ENCODE measurements at places on chromosomes 13 and 19.

DNA sequence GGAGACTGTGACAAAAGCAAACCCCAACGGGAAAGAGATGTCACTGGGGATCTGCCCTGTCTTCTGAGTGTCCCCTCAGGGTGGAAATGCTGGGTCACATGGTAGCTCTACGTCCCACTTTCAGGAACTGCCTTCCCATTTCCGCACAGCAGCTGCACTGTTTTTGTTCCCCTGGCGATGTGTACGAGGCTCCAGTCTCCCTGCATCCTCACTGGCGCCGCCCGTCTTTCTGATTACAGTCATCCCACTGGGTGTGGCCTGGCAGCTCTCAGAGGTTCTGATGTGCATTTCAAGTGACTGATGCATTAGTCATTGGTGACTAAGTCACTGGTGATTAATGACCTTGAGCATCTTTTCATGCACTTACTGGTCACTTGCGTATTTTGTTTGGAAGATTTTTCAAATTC is 21.2 kb downstream of the PCID2 start:
- no peak for DNase-seq

- DNase-seq: no peak
Observed at GRCh38 chr13:99386911-99387788, 80.0 kb upstream of the GPR183 start.

- DNase-seq: no peak
Observed at GRCh38 chr13:48038761-48039160, 1.2 kb downstream of the NUDT15 start.

DNA sequence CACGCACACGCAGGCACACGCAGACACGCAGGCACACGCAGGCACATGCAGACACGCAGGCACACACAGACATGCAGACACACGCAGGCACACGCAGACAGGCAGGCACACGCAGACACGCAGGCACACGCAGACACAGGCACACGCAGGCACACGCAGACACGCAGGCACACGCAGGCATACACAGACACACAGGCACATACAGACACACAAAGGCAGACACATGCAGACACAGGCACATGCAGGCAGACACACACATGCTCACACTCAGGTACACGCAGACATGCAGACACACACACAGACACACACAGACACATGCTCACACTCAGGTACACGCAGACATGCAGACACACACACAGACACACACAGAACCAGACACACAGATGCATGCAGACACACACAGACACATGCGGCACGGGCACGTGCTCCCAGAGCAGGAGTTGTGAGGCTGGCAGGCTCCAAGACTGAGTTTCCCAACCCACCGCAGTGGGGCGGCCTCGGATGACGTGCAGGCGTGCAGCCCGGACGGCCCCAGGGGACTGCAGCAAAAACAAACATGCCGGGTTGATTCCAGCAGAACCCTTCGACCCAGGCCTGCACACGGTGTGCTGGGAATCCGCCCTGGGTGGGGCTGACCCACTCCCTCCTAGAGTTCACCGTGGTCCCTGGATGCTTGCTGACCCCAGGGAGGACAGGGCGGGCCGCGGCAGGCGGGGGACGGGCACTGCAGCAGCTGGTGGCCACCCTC is 100.0 kb downstream of the GADD45B start:
- DNase-seq: no peak

GRCh38 chr19:5971714-5972354 is 6.1 kb downstream of the RANBP3 start:
- DNase-seq: no peak

- DNase-seq: no peak
Observed at GRCh38 chr19:15902254-15902653, 4.4 kb upstream of the CYP4F2 start.

- no peak for DNase-seq
Observed at GRCh38 chr13:72523593-72523992, 203.8 kb downstream of the MZT1 start.

DNA sequence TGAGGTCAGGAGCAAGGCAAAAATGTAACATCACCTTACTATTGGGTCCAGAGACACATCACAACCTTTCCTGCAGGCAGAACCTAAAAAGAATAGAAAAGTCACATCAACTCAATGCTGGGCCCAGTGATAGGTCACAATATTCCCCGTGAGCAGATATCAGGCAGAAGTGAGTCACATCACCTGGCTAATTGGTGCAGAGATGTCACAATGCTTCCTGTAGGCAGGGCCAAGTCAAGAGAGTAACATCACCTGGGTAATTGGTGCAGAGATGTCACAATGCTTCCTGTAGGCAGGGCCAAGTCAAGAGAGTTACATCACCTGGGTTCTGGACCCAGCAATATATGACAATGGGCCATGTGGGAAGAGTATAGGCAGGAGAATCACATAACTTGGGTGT is 63.4 kb downstream of the ZNF726 start:
- no peak for DNase-seq

- DNase-seq: no peak
Observed at GRCh38 chr13:61592489-61592888, 176.8 kb upstream of the PCDH20 start.

DNA sequence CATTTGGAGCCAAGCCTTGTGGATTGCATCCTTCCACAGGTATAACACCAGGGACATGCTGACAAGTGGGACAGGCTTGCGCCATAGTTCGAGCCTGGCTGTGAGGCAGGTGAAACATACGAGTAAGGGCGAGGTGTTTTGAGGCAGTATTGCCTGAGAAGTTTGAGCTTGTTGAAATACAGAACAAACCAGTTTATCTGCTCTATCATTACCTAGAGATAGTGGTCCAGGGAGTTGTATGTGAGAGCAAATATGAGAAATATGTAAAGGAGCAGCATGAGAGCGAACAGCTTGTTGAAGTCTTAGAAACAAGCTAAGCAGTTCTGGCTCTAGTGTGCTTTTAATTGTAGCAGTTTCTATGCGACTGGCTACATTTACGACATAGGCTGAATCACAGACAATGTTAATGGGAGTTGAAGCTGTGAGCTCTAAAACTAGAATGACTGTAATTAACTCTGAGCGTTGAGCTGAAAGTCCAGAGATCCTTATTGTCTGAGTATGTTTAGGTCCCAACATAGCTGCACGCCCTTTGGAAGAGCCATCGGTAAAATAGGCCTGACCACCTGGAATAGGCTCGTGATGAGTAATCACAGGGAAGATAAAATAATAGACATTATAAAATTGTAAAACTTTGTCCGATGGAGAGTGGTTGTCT is 8.2 kb downstream of the ZNF439 start:
- DNase-seq: no peak
